ENCODE measurements at places on chromosomes 1 and 21. TPM values are rescaled to one million over a fixed set of nuclear protein-coding genes. Genes with fewer than 3 reads are reported as not detected.

GRCh38 chr1:211870156-211870555, 39.6 kb upstream of the LPGAT1 start:
- no peak for DNase-seq

DNA sequence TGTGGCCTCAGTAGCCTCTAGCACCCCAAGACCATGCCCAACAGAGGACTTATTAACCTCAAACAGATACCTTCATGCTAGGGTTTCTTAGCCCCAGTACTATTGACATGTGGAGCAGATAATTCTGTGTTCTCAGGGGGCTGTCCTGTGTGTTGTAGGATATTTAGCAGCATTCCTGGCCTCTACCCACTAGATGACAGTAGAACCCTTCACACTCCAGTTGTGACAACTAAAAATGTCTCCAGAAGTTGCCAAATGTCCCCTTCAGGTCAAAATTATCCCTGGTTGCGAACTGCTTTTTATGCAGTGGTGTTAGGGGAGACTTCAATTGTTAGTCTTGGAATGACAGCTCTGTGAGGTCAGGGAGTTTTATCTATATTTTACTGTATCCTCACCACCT, 8.1 kb downstream of the KAZN start:
- DNase-seq = no peak

GRCh38 chr1:108199201-108199691, 897 bp downstream of the SLC25A24 start:
- DNase-seq = peak; percentile 24

DNA sequence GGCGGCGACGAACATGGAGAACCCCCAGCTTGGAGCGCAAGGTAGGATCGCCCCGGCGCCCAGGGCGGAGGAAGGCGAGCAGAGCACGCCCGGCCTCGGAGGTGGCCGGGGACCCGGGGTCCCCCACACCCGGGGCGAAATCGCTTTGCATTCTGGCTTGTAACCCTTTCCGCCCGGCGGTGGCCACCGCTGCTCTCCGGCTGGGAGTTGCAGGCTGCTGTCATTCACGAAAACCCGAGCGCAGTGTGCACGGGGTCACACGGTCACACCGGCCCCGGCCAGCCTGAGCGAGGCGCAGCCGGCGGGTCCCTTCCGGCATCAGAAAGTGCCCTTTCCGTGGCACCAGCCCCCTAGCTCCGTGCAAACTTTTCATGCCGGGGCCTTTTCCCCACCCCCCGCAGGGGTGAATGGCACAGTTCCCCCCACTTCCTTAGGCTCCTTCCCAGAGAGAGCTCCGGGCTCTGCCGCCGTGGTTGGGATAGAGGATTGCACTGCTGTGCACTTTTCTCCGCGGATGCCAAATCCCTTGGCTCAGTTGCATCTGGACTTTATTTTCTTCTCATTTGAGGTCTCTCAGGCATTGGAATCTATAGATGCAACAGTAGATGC, 802 bp downstream of the KAZN start:
- no peak for DNase-seq

GRCh38 chr1:1069711-1070676, 4.1 kb downstream of the RNF223 start:
- no peak for DNase-seq

GRCh38 chr1:213326281-213327016, 275.4 kb downstream of the RPS6KC1 start:
- no peak for DNase-seq

The CD84 gene
- 0.80 TPM for polyA plus RNA-seq

DNA sequence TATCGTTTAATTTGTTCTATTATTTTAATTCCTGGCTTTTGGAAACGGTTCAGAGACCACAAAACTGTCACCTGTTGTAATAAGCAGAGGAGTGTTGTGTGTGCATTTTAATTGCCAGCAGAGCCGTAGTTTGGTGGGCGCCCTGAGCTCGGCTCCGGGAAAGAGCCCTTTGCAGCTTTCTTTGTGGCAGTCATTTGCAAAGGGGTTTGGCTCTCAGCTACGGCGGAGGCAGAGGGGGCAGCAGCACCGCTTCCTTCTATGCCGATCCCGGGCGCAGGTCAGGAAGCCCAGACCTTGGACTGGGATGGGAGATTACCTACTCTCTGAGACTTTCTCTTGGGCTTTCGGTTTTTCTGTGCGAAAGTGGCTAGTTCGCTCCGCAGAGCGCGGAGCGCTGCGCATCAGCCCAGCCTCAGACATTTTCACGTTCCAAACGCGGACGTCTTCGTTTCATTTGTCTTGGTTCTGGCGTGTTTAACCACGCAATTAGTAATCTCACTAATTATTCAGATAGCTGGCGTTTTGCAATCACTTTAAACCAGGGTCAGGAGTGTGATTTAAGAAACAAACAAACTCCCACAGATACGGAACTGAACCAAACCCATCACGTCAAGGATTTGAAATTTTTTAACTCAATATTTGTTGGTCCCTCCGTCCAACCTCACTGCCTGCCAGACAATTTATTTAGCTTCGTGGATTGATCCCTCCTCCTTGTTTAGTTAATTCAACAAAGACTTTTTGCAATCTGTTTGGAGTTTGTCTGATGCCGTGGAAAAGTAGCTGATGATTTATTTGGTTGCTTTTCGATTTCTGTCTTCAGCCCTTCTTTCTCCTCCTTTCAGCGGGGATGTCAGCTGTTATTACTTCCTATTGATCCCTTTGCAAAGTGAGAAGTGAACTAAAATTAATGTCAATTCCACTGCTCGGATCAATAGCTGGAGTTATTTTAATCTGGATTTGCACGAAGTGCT, 3.9 kb downstream of the RNF220 start:
- no peak for DNase-seq

GRCh38 chr1:145983206-145983675, 13.1 kb downstream of the TXNIP start:
- DNase-seq = no peak

GRCh38 chr1:114122941-114123618, 30.6 kb downstream of the SYT6 start:
- DNase-seq = no peak

DNA sequence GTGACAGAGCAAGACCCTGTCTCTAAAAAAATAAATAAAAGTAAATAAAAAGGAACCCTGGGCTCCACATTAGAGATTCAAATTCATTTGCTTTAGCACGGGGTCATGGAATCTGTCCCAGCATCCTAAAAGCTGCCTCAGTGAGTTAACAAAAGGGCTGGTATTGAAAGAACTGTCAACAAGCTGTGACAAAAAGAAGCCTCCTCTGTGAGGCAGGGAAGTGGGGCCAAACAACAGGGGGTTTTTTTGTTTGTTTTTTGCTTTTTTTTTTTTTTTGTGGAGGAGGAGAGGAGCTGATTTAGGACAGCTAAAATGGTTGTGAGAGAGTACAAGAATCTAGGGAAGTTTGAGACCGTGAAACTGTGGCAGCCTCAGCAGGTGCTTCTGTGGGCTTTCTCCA, 115.7 kb downstream of the LIPI start:
- DNase-seq = no peak

DNA sequence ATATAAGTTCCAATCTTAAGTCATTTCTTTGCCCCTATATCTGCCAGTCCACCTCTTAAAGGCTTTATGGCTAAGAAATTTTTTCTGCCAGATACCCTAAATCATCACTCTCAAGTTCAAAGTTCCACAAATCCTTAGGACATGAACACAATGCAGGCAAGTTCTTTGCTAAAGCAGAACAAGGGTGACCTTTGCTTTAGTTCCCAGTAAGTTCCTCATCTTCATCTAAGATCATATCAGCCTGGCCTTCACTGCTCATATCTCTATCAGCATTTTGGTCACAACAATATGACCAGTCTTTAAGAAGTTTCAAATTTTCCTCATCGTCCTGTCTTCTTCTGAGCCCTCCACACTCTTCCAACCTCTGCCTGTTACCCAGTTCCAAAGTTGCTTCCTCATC, 402.2 kb upstream of the RUNX1 start:
- no peak for DNase-seq

The OPRD1 gene
- 0.29 TPM for polyA plus RNA-seq

- no peak for DNase-seq
These were observed 361.5 kb downstream of the KIF26B start for GRCh38 chr1:245516284-245516759.

DNA sequence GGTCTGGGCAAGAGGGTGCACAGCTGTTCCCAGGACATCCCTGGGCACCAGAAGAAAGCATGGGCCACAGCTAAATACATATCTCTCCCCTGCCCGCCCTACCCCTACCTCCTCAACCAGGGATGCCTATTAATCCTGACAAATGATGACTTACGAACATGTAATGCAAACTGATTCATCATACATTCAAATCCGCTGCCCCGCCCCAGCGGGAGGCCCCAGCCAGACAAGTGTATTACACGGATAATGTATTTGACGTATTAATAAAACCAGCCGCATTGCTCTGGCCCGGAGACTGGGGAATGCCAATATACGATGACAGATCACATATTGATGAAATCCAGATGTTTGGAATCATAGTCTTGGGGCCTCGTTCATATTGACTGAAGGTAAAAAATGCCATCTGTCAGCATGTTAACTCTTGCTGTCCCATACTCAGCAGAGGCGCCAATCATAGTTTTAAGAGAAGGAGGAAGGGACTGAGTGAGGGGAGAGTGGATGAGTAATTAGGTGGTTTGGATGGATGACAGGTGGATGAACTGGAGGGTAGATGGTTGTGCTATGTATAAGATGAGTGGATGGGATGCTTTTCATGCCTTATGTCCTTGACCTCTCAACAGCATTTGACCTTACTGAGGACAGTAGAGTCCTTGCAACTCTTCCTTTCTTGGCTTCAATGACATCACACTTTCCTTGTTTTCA, 68.2 kb downstream of the TMEM53 start:
- no peak for DNase-seq

The ST6GALNAC3 gene
- 102 TPM for polyA plus RNA-seq

The TGFBR3 gene
- 95.6 TPM for polyA plus RNA-seq

The MCM3AP gene
- 65.3 TPM for polyA plus RNA-seq

DNA sequence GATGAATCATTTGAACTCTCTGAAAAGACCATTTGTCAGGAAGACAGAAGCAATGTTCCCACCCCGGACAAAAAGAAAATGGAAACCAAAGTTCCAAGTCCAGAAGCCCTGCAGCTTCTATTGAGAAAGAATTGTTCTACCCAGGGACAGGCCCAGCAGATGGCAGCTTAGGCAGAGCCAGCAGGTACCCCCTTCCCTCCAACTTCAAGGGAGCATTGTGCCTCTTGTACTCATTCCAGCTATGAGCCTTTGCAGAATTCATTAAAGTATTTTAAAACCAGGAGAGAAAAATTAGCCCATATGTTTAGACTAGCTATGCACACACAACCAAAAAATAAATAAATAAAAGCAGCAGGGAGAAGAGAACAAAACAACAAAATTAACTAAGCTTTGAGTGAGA, 85.2 kb upstream of the KCND3 start:
- DNase-seq = no peak

DNA sequence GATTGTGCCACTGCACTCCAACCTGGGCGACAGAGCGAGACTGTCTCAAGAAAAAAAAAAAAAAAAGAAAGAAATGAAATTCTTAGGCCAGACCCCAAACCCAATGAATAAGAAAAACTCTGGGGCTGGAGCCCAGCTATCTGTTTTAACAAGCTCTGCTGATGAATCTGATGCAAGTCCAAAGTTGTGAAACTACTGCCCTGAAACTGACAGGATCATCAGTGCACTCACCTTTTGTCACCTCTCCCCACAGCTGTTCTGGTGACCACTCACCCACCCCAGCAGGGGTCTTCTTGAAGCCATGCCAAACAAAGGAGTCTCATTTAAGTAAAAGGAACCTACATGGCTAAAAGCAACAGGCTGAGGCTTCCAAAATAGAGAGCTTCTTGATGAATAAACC, 8.4 kb downstream of the PABPC4 start:
- DNase-seq = no peak

- DNase-seq = no peak
These were observed 15.1 kb downstream of the RAVER2 start for GRCh38 chr1:64759968-64760367.

DNA sequence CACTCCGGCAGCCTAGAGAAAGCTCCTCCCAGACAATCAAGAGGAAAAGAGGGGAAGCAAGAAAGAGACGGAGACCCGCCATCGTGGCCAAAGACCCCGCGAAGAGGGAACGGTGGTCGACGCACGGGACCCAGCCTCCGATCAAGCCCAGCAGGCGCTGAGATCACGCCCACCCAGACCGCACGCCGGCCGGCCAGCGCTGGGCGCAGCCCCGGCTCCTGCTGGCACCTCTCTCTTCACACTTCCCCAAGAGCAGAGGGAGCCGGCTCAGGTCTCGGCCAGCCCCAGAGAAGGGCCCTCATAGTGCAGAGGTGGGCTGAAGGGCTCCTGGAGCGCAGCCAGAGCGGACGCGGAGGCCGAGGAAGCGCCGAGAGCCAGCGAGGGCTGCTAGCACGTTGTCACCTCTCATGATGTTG, 918.4 kb upstream of the ADAMTS5 start:
- no peak for DNase-seq

All from left renal pelvis (tissue), 4 donors.